ENCODE measurements at places on chromosomes 16 and 17.

DNA sequence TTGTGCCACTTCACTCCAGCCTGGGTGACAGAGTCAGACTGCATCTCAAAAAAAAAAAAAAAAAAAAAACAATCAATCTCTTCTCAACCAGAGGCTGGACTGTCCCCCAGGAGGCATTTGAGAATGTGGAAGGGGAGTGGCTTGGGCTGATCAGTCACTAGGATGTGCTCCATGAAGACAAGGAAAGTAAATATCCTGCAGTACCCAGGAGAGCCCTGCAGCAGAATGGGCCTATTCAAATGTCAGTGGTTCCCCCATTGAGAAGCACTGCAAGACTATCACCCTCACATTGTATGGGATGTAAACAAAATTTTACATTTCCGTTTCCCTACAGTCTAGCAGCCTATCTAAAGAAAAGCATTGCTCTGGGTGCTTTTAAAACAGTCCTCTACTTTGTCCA, 70.3 kb downstream of the DNAH9 start:
- no peak for DNase-seq

GRCh38 chr16:68785715-68786114, 48.6 kb downstream of the CDH1 start:
- DNase-seq: no peak

- no peak for DNase-seq
Observed at GRCh38 chr16:14150796-14151195, 79.7 kb downstream of the MRTFB start.

DNA sequence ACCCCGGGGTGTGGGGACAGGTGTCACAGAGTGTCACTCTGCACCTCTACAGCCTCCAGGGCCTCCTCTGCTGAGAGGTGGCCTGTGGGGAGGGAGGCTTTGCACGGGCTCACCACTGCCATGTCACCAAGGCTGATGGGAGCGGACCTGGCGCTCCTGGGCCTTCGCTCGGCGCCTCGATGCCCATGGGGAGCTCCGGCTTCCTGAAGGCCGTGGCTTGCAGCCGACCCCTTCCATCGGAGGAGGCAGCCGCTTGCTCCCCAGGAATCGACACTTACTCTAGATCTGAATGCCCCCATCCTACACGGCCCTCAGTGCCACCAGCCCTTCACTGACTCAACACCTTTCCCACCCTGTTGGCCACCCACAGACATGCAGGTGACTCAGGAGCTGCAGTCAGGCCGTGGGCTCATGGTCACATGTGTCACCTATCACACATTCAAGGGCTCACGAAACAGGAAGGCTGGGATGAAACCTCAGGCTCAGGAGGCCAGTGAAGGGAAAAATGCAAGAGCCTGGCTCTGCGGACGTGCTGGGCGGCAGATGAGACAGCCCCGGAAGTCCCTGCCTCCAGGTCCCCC, 11.9 kb downstream of the LGALS3BP start:
- no peak for DNase-seq

DNA sequence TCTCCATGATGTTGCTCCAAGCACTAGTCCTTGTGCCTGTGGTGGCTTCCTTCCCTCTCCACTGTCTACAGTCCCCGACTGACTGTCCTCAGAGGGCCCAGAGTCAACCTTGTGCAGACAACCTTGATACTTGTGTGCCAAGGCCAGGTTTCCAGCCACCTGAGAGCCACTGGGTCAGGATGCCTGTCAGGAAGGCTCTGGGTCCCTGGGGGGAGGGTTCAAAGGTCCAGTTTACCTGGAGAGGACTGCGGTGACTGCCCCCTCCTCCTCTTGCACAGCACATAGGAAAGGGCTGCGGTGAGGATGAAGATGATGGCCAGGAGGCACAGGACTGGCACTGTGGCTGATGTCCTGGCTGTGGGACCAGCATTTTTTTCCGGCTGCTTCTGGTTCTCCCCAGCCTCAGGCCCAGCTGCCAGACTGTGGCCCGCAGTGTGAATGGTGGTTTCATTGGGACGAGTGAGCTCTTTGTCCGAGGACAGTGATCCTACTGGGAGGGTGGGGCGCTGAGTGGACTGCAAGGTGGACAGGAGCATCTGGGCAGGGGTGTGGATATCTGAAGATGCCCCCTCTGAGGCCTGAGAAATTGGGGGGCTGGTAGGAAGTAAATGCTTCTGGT, 3.7 kb downstream of the MED11 start:
- no peak for DNase-seq

DNA sequence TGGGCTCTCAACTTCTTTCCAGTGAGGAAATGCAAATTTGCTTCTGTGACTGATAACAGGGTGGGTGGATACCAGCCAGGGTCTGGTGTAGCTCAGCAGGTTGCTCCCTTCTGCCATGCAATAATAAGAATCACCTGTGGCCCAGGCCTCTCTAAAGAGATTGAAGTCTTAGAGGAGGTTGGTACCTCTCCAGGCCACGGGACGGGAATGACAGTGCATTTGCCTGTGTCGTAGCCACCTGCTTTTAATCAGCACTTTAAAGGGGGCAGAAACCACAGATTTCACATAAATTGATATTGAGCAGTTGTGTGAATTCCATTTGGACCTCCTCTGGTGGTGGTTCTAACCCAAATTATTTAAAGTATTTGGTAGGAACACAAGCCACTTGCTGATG, 246.9 kb downstream of the PRKCA start:
- DNase-seq: no peak

- DNase-seq: peak; percentile 38
Observed at GRCh38 chr17:47895347-47895855, 635 bp upstream of the SP2 start.

DNA sequence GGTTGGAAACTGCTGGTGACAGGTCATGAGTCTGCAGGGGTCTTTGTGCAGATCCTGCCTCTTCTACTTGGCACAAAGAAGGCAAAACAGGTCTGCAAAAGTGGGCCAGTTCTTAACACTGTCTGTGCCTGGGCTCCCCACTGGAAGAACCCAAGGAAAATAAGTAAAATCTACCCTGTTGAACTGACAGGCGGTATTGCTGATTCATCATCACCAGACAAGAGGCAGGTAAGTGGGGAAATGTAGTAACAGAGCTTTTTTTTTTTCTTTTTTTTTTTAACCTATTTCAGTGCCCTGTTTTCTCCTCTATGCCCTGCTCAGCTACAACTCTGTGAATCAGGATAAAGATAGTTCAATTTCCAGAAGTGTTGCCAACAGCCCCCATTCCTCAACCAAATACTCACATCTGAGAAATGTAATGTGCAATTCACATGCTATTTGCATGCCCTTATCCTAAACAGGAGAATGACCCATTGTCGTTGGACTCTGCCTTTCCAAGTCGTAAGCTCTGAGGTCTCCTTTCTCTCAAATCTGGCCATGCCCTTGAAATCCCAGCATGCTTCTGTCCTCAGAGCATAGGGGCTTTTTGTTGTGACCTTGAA, 237.0 kb downstream of the SOX9 start:
- no peak for DNase-seq

DNA sequence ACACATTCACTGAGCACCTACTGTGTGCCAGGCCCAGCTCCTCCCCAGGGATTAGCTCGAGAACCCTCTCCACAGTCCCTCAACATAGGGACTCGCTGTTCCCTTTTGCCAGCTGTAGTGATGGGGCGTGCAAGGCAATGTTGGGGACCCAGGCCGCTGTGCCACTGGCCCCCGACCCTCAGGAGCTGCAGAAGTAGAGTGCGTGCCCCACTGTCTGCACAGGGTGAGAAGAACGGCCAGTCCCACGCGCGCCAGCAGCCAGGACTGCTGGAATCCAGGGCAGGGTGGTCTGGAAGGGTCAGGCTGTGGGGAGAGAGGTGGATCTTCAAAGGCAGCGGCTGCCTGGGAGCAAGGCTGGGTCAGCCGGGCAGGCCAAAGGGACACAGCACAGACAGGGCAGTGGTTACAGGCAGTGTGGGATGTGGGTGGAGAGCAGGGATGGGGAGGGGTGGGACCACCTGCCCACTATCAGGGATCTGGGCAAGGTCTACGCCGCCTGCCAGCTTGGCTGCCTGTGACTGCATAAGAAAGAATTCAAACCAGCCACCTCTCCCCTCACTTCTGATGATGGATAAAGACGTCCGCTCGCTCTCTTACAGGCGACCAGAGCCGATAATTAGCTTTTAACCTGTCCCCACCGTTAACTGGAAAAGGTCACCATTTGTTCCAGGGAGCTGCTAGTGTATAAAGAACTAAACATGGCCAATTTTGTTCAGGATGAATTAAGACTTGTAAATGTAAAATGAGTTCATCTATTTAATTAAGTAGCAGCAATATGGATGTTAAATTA, 86.7 kb upstream of the GSE1 start:
- DNase-seq: no peak

DNA sequence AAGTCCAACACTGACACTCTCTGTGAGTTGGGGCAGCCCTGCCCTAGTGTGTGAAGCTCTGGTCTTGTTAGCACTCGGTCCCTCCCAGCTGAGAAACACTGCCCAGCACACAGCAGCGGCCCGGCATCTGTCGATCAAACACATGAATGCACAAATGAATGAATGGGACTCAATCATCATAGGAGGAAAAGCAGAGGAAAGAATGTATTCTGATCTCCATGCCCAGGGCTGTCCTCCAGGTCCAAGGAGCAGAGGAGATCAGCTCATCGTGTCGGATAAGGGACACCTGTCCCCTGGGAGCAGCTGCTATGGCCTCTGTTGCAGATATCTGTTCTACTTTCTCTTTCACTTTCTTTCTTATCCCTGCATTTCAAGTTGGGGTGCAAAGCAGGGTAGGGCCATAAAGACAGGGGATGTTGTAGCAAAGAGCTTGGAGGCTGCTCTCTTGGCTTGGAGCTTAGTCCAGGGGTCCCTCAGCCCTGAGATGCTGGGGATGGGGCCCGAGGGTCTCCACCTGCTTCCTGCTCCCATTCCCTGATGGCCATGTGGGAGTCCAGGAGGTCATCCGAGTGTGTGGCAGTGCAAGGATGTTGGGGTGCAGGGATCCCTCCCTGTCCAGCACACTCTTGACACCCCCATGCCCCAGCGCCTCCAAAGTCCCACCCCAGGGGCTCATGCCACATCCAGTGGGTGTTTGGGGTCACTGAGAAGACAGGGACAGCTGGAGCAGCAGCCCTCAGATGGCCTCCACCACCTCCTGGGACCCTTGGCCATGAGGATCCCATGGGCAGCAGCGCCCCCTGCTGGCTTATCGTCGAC, 88.2 kb downstream of the IRF8 start:
- DNase-seq: peak; percentile 48

DNA sequence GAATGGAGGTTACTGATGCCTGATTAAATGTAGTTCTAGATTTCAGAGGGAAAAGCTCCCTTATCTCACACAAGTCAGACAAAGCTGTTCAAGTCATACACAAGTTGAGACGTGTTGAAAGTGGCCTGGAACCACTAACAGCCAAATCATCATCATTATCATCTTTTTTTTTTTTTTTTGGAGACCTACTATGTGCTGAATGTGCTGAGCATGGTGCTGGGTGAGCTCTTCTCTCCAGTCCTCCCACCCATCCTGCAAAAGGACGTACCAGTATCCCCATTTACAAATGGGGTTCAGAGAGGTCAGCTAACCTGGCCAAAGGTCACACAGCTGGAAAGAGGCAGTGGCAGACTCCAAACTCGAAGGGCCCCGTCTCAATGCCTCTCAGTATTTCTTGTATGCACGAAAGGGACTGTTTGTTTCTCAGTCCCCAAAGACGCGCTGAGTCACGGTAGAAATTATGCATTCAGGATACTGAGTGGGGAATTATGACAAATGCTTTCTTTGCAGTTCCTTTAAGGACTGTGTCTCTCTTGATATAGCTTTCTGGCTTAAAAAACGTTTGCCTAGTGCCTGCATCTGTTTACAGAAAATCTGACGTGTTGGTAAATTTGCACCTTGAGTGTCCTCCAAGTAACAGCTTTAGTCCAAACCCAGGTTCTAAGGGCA, 235.5 kb downstream of the XYLT1 start:
- peak; percentile 60 for DNase-seq

DNA sequence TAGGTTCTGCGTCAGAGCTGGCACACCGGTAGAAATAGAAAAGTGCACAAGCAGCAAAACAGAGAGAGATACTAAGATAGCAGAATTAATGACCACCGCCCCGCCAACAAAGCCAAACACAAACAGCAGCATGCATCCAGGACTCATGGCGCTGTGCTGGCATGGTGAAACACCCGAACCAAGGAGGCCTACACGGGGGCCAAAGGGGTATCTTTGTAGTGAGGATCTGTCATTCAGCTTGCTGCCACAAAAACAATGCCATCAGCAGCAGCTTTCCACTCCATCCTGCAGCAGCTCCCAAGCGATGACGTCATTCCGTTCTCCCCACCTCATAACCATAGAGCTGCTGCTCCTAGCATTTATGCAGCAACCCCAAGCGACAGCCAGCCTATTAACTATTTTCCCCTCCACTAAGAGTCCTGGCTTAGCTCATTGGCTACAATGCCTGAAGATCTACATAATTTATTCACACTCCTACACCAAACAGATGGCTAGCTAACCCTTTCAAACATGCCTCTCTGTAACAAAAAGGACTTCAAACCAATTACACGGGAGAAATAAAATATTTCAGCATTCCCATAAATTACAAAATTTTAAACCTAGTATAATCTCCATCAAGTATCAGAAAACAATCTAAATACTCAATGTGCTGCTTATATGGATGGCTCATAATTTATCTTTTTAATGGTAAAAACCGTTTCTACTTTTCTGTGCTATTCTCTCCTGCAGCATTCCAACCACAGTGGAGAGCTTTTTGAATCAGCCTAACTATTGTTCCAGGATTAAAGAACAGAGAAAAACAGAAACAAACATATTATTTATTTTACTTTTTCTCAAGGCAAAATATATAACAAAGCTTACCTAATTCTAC, 73.9 kb downstream of the SPAG9 start:
- DNase-seq: no peak

DNA sequence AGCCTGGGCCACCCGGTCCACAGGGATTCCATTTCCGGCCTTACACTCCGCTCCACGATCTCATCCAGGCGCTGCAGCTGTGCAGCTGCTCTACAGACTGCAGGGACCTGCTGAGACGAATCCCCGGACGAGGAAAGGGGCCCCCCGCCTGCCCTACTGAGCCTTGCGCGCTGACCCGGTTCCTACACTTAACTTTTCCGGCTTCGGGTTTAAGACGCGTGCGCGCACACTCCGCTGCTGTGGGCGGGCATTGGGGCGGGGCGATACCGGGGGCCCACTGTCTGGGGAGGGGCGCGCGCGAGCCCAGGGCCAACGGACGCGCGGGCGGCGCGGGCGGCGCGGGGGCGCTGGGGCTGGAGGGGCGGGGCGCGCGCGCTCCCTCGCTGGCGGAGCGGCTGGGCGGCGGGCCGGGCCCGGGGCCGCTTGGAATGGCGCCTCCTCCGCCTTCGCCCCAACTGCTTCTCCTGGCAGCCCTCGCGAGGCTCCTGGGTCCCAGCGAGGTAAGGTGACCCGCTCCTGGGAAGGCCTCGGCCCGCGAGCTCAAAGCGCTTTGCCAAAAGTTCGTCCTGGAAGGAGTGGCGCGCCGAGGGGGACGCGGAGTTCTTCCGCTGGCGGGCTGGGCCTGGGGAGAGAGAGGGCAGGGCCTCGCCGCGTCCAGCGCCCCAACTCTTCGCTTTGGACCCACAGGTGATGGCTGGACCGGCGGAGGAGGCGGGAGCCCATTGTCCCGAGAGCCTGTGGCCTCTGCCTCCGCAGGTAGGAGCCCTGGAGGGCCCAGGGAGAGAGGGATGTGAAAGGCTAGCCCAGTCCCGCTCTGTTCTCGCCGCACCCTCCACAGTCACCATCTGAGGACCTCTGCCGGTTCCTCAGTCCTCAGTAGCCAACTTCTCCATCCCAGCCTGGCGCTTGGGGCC, at the start of gene TP53I13:
Gene TP53I13 (plus strand): TSS at position 371 of the 914 bp plus-strand sequence. CDS start 58 bp downstream, at position 429.
- peak; percentile 71 for DNase-seq
